Stimulated activated CD8-positive, alpha-beta memory T cell treated with anti-CD3 and anti-CD28 coated beads, Interleukin-2, amount 100 ng/mL, for 1 hour (primary cell): ENCODE measurements at places on chromosomes 3 and 15.

GRCh38 chr3:56137415-56137814 lies 330.9 kb downstream of the ERC2 start:
- no peak for DNase-seq

GRCh38 chr3:8886546-8886945 lies 76.7 kb downstream of the RAD18 start:
- DNase-seq: no peak

- DNase-seq: no peak
Observed at GRCh38 chr3:48859206-48859605, 11.5 kb upstream of the PRKAR2A start.

DNA sequence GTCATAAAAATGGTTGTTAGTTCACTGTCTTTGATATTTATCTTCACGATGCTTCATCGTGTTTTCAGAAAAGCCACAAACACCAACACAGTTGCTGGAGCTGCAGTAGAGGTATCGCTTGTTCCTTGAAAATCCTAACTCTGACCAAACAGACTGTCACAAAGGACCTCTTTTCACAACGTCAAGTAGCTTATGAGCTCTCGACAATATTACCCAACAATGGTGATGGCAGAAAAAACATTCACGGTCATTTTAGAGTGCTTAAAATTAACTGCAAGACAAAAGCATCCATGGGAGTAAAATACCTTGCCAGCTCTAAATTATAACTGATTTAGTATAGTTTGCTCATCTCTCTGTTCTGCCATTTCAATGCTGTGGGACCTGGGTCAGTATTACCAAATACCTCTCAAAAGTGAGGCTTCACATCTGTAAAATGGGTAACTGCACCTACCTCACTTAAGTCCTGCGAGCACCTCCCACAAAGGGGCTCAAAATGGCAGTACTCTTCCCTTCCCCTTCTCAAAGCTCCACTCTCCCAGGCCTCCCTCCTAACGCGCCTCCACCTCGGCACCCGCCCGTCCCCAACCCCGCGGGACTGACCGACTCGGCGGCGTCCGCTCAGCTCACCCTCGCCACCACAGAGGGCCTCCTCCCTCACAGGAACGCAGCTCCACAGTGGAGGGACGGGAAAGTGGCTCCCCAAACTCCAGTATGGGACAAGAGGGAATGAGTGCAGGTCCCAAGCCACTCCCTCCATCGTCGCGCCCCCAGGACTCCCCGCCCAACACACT lies 546 bp downstream of the TRIM59 start:
- peak; percentile 10 for DNase-seq

GRCh38 chr3:113241292-113242095 lies 30.1 kb downstream of the BOC start:
- no peak for DNase-seq
